ENCODE measurements at places on chromosomes 7 and 10. TPM values are rescaled to one million over a fixed set of nuclear protein-coding genes. Genes with fewer than 3 reads are reported as not detected.

- DNase-seq: no peak
Observed at GRCh38 chr7:102473271-102473991, 5.3 kb downstream of the POLR2J start.

GRCh38 chr7:155003376-155004214 lies 671 bp upstream of the PAXIP1 start:
- DNase-seq: peak; percentile 42

DNA sequence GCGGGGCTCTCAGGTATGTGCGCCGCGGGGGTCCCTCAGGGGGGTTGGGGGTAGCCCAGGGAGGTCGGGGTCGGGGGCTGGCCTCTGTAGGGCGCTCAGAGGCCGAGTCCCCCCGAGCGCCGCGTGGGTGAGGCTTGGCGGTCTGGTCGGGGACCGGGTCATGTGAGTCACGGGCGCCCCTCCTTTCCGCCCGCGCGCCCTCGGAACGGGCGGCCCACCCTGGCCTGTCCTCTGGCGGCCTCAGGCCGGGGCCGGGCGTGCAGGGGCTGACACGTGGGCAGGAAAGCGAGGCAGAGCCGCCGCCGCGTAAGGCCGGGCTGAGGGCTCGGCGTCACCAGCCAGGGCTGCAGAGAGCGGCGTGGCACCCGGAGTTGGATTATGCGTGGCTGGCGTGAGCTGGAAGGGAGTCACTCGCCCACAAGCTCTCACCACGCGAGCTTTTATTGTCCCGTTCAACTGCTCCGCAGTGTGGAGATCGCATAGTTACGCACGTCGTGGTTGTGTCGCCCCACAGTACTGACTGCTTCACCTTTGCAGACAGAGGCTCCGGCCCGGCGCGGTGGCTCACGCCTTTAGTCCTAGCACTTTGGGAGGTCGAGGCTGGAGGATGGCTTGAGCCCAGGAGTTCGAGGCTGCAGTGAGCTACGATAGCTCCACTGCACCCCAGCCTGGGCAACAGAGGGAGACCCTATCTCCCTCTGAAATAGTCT lies 385 bp downstream of the SHLD2 start:
- DNase-seq: peak; percentile 73

DNA sequence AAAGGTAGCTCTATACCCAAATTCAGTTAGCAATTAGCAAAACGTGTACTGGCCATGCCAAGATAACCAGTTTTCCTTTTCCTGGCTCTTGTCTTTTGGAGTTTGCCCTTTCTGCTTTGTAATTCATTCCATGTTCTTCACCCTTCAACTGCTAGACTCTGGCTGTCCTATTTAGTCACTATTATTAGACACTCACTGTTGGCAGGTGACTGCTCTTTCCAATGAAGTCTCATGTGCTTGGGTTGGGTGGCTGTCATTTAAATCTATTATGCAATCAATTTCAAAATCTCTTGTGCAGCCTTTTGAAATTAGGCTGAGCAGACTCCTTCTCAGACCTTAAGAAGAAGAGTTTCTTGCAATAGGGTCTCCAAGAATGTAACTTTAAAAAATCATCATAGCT lies 266.5 kb downstream of the GPR158 start:
- DNase-seq: no peak

DNA sequence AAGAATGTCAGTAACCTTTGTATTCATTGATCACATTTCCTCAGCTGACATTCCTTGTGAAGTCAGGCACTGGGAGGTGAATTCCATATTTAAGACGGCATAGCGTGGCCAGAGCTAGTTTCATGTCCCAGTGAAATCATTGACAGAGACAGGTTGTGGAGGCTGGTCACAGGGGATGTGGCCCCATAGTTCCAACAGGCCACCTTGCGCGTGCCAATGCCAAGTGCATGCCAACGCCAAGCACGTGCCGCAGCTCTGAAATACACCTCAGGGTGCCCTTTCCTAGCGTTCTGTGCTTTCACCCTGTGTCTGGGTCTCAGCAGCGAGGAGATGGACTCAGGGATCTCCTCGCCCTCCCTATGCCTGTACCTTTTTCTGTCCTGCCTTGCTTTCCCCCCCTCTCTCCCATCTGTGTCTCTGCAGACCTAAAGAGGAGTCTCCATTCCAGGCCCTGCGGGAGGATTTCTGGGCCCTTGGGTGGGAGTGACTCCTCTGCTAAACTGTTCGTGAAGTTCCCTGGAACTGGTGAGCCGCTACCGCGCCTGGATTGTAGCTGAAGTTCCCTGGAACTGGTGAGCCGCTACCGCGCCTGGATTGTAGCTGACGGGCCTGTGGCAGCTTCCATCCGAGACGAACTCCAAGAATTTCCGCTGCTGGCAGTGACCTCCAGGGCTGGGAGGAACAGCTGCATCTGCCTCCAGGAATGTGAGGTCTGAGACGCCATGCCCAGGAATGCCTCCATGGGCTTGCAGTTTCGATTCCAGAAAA lies 19.7 kb downstream of the AQP1 start:
- DNase-seq: no peak

DNA sequence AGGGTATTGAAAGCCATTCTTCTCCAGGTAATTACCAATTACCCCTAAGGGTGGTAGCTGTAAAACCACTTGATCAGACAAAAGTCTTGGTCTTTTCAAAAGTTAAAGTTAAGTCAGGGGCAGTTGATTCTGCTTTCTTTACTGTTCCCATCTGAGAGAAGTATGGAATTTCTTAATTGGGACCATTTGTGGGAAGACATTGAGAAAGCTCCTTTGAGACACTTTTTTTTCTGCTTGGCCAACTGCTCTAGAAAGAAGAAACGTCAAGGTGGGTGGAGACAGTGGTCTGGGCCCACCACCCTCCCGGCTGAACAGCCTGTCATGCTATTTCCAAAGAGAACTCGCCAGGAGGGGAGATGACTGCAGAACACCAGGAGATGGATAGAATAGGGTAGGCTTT lies 45.3 kb downstream of the WNT2 start:
- DNase-seq: no peak

GRCh38 chr7:34048445-34048844 lies 143.1 kb downstream of the BMPER start:
- DNase-seq: no peak

DNA sequence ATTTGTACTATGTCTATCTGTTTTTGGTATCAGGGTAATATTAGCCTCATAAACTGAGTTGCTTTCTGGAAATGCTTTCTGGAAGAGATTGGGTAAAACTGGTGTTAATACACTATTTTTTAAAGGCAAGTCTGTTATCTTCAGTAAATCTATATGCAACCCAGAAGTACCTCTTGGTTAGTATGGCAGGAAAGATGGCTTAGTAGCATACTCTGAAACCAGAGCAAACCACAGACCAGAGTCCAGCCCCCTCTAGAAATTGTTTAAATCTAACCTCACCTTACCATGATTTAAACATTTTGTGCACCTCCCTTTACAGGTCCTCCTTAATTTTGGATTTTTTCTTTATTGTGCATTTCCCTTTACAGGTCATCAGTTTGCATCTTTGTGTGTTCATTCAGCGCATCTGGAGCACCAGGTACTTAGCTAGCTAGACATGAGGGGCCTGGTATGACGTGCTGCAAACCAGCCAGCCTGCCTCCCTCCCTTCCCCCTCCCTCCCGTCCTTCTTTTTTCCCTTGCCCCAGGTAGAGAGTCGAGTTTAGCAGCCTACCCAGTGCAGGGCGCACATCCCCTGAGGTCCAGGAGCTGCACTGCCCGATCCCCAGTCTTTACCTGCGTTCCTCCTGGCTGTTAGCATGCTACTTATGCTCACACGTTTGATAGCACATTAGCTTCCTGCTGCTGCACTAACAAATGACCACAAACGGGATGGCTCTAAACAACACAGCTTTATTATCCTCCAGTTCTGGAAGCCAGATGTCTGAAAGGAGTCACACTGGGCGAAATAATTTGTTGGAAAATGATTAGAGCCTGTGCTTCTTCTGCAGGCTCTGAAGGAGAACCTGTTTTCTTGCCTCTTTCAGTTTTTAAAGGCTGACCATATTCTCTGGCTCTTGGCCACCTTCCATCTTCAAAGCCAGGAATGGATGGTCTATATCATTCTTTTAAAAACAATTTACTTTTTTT lies 299.9 kb upstream of the HABP2 start:
- DNase-seq: no peak

GRCh38 chr10:122132331-122132755 lies 138.8 kb upstream of the BTBD16 start:
- no peak for DNase-seq

GRCh38 chr10:122220736-122221135 lies 50.4 kb upstream of the BTBD16 start:
- no peak for DNase-seq

DNA sequence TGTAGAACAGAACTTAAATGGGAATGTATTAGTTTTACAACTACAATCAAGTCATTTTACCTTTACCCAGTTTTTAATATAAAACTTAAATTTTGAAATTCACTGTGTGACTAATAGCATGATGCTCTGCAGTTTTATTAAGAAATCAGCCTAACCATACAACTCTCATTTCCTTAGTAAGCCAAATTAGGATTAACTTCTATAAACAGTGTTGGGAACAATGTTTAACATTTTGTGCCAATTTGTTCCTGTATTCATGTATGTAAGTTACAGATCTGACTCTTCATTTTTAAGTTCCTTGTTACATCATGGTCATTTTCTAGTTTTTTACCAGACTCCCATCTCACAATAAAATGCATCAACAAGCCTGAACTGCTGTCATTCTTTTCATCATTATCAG lies 209.8 kb downstream of the ZEB1 start:
- DNase-seq: no peak

- no peak for DNase-seq
Observed at GRCh38 chr10:93799155-93799708, 41.5 kb downstream of the LGI1 start.

GRCh38 chr7:65307651-65308299 lies 65.9 kb upstream of the ZNF92 start:
- DNase-seq: peak; percentile 65

GRCh38 chr10:66204838-66205237 lies 721.0 kb upstream of the LRRTM3 start:
- no peak for DNase-seq

GRCh38 chr7:67346126-67346525 lies 349.5 kb downstream of the TYW1 start:
- DNase-seq: no peak

GRCh38 chr7:23017309-23017708 lies 3.4 kb upstream of the HYCC1 start:
- DNase-seq: no peak

DNA sequence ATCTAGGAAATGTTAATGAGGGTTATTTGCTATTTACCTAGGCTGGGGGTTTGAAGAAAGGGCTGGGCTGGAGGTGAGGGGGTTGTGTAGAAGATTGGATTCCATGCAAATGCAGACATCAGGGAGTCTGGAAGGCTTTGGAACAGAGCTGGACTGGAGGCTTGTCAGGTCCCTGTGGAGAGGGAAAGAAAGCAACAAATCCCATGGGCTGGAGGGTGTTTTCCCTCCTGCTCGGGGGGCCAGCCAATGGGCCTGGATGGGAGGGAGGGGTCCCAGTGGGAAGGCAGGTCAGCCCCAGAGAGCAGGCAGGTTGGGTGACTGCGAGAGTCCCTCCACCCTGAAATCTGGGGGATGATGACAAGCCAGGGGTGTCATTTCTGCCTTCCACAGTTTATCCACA lies 431.8 kb downstream of the RPS24 start:
- no peak for DNase-seq

The PHYHIPL gene
- 160 TPM for total RNA-seq

The RADIL gene
- 10.0 TPM for total RNA-seq

The FAM25C gene
- not detected for total RNA-seq

The CCDC3 gene
- total RNA-seq: 49.7 TPM

The SORBS1 gene
- 245 TPM for total RNA-seq

The UNC5B gene
- 31.2 TPM for total RNA-seq

All from dorsolateral prefrontal cortex (tissue), 122 donors.